ENCODE measurements at places on chromosomes 1 and 21.
A peak's percentile ranks its signal among the peaks of the same experiment; 100 is the strongest.

DNA sequence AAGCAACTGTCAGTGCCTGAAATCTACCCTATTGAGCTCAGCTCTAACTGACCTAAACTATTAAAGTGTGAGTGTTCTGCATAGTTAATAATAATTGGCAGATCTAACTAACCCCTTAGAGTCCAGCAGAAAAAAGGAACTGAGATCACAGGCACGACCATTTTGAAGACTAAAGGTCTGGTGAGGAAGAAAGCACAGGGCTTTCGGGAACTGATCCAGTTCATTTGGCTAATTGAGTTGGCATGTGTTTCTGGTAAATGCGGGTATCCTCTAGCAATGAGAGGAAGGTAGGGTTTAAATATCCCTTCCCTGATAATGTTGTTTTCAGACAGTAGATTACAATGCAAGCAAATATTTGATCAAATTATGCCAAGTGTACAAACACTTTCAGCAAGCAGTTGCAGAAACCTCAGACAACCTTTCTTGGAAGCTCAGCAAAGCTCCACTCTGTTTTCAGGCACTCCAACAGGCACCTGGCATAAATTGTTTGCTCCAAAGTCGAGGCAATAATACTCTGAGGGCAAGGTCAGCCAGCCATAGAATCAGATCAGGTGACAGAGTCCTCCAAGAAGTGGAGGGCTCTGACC is 100.8 kb downstream of the KCNK1 start:
- peak; percentile 40 for DNase-seq

DNA sequence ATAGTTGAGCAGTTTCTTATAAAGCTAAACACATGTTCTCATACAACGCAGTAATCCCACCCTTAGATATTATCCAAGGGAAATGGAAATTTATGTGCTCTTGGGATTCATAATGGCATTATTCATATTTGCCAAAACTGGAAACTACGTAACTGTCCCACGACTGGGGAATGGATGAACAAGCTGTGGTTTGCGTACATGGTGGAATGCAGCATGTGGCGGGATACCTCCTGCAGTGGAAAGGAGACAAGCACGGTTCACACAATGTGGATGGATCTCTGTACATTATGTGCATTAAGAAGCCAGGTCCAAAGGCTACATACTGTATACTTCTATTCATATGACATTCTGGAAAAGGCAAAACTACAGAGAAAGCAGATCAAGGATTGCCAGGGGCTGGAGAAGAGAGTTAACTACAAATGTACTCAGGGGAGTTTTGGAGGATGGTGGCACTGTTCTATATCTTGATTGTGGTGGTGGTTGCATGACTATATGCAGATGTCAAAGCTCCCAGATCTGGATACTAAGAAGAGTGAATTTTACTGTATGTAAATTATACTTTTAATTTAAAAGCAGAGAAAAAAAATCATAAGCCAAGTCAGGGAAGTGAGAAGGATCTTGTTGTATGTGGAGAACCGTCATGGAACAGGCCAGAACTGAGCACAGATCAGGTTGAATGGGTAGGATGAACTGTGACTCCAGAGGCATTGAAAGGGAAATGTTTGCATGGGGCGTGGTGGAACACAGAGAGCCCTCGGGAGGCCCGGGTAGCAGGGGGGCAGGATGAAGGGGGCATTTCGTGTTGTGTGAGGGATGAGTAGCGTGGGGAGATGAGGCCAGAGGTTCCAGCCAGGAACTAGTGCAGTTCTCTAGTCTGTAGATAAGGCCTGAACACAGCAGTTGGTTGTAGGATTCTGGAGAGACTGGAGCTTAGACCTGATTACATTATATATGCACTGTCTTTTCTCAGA is 90.7 kb downstream of the GALNT2 start:
- DNase-seq = no peak

GRCh38 chr1:26350701-26351589 is 3.0 kb downstream of the CRYBG2 start:
- no peak for DNase-seq

- no peak for DNase-seq
Measured at GRCh38 chr1:153774780-153775457, at the start of gene SLC27A3. SLC27A3 (plus strand) TSS chr1:153775407; CDS start chr1:153775498, 91 bp downstream.

All from NCI-H1436 treated with DMSO at 0.1 percent for 48 hours (cell line).